Activated effector memory CD4-positive, alpha-beta T cell treated with Interleukin-2 at 50 U/mL for 16 hours (primary cell): ENCODE measurements at places on chromosomes 1 and 21.

DNA sequence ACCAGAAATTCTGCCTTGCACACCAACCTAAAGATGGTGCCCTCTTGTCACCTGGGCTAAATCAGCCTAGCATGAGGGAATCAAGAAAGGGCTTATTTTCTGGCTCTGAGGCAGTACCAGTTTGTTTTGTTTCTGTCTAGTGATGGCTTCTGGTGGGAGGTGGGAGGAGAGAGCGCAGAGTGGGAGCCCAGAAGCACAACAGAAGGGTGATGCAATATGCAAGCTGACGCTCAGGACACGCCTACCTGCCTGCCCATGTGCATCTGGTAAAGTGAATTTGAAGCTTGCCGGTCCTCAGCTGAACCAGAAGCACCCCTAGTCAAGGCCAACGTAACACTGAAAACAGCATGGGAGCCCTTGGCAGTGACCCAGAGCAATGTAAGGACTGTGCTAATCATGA lies 138.4 kb upstream of the TIAM1 start:
- no peak for DNase-seq

GRCh38 chr1:205374210-205375078 lies 17.7 kb upstream of the KLHDC8A start:
- no peak for DNase-seq

- DNase-seq, result no peak
Observed at GRCh38 chr1:32094746-32095521, 12.9 kb upstream of the KPNA6 start.

- no peak for DNase-seq
Observed at GRCh38 chr1:110341872-110342331, 2.7 kb downstream of the RBM15 start.

GRCh38 chr1:201708691-201709090 lies 120.3 kb upstream of the IPO9 start:
- DNase-seq, result no peak

- DNase-seq, result no peak
Observed at GRCh38 chr1:167991546-167991945, 54.7 kb upstream of the MPC2 start.

- DNase-seq, result no peak
Observed at GRCh38 chr1:207444514-207445217, 9.5 kb upstream of the CR2 start.
